NCI-H748 treated with DMSO at 0.1 percent for 48 hours (cell line): ENCODE measurements at places on chromosomes 6 and 20.
A peak's percentile ranks its signal among the peaks of the same experiment; 100 is the strongest.

GRCh38 chr20:34824806-34825529 is 483 bp downstream of the NCOA6 start:
- DNase-seq, result peak; percentile 49

DNA sequence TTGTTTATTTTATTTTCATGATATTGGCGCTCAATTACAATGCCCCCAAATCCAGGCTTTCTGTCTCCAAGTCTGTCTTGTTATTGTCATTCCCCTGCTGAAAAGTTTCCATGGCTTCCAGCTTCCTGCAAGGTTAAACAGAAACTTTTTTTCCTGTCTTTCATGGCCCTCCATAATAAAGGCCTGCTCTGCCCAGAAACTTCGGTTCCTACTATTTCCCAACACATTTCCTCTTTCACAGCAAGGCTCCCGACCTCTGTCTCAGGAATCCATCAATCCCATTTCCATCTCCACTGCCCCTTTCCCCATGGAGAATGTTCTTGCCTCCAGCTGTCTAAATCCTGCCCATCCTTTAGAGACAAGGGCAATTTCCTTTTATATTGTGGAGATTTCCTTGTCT is 365.2 kb upstream of the JARID2 start:
- no peak for DNase-seq

DNA sequence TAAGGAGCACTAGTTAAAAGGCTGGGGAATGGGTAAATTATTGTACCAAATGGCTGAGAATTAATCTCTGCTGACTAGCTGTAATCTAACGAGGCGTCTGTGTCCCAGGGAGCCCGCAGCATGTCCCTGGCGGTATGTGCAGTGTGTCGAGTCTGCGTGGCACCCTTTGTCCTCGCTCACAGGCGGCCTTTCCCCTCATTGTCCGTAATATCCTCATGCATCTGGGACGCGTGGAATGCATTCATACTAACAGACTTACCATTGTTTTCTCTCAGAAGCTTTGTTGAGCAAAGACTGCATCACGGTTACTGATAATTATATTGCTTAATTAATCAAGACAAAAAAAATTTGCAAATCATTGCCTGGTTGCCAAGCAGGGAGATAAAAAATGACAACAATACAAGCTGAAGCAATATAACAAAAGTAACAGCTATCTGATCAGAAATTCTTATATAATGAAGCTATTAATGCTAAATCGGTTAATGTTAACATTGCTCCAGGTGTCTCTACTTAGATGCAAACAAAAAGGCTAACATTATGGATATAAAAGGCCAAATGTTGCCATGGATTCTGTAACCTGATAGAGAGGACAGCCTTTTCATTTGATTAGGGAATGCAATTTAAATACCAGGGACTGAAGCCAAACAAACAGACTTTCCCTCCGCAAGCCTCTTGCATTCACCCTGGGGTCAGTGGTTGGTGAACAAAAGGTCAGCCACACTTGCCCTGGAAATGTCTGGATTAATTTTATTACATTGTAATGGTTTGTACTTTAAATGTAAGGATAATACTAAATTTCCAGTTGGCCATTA is 124.8 kb downstream of the INSM1 start:
- peak; percentile 99 for DNase-seq

- DNase-seq, result no peak
These were observed 41.9 kb upstream of the MRGBP start for GRCh38 chr20:62754122-62754990.

DNA sequence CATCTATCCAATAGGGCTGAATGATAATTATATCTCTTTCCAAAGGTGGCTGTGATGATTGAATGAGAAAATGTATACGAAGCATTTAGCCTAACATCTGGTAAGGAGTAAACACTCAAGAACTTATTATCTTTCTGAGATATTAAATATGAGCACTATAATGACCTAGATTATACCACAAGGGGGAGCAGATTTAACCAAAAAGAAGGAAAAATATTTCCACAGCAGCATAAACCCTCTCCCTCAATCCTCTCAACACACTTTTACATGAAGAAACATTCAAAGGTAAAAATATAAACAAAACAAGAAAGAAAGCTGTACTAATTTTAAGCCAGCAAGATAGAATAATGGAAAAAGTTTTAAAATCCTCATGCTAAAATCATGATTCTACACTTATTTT is 68.4 kb downstream of the SHPRH start:
- DNase-seq, result no peak

DNA sequence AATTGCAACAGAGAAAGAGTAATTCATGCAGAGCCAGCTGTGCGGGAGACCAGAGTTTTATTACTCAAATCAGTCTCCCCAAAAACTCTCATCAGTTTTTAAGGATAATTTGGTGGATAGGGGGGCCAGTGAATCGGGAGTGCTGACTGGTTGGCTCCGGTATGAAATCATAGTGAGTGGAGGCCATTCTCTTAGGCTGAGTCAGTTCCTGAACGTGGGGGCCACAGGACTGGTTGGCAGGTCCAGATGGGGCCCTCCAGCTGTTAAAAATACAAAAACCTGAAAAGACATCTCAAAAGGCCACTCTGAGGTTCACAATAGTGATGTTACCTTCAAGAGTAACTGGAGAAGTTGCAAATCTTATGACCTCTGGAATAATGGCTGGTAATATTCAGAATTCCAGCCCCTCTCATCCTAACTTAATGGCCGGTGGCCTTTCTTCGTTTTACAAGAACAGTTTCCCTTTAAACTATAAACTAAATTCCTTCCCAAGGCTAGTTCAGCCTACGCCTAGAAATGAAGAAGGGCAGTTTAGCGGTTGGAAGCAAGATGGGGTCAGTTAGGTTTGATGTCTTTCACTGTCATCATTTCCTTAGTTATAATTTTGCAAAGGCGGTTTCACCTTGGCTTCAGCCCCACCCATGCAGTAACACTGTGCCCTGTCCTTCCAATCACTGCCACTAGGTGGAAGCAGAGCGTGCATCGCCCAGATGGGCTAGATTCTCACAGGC is 6.8 kb upstream of the MICA start:
- DNase-seq, result peak; percentile 45

DNA sequence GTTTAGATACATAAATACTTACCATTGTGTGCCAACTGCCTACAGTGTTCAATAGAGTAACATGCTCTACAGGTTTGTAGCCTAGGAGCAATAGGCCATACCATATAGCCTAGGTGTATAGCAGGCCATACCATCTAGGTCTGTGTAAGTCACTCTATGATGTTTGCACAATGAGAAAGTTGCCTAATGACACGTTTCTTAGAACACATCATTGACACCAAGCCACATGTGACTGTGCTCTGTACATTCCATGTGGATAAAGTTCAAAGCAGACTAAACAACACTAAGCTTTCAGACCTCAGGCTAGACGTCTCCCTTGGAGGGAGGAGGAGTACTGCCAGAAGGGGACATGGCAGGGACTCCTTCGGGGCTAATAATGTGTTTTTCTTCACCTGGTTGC is 93.6 kb downstream of the KIF16B start:
- DNase-seq, result no peak

- no peak for DNase-seq
These were observed 12.1 kb upstream of the NTSR1 start for GRCh38 chr20:62696434-62696957.

GRCh38 chr6:42966571-42966970 is 6.0 kb downstream of the GNMT start:
- no peak for DNase-seq

DNA sequence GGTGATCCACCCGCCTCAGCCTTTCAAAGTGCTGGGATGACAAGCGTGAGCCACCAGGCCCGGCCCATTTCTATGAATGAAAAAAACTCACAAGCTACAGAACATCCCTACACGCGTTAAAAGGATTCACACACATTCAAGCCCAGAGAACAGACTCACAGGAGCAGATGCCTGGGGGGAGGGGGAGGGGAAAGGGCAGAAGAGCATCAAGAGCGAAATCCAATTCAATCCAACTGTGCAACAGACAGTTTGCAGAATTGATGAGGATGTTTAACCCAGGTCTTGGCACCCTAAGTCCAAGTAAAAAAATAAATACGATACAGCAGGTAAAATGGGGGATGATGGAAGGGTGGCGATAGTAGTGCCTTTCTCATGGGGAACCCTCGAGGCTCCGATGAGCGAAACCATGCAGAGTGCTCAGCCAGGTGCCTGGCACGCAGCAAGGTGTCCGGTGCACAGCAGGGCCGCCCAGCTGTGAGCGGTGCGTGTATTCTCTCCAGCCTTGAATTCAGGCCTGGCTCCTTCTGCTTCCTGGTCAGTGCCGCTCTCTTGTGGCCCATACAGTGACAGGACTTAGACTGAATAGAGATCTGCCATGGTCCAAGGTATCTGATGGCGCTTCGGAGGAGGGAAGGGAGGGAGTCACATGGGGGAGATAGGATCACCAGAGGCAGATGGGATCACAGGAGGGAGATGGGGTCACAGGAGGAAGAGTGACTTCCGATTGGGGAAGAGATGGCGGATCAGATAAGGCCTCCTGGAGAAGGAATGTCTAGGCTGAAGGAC is 35.4 kb upstream of the ANGPT4 start:
- DNase-seq, result no peak

DNA sequence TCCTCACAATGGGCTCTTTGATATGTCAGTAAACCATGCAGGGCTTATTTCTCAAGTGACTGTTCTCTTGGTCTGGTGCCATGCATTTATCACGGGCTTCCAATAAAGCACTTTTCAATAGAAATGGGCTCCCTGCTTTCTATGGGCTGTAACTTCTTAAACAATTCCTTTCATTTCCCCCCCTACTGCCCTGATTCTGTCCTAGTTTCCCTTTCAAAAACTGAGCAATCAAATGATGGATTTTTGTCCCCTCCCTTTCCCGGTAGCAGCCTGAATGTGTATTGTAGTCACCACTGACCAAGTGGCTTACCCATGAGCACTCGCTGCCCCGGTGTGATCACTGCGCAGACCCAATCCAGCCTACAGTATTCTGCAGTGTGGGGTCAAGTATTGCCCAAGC is 13.9 kb downstream of the RPS10 start:
- DNase-seq, result no peak

GRCh38 chr6:39137245-39137644 is 22.3 kb upstream of the SAYSD1 start:
- DNase-seq, result no peak

- DNase-seq, result no peak
These were observed 32.9 kb downstream of the ASXL1 start for GRCh38 chr20:32391003-32391402.

GRCh38 chr6:22613695-22614094 is 44.3 kb downstream of the HDGFL1 start:
- DNase-seq, result no peak

DNA sequence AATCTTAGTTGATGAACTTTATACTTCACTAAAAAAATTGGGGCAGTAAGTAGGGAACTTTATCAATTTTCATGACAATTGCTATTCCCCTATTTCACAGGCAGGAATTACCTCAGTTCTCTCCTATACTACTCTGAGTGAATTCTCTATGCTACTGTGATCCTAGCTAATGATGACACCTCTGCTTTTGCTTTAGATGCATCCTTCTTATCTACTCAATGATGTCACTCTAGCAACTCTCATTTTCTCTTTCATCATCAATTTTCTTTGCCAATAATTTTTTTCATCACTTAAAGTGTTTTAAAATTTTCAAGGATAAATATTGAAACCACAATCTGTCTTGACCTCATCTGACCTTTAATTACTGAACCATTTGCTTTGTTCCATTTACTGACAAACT is 8.1 kb downstream of the DEFB114 start:
- no peak for DNase-seq

DNA sequence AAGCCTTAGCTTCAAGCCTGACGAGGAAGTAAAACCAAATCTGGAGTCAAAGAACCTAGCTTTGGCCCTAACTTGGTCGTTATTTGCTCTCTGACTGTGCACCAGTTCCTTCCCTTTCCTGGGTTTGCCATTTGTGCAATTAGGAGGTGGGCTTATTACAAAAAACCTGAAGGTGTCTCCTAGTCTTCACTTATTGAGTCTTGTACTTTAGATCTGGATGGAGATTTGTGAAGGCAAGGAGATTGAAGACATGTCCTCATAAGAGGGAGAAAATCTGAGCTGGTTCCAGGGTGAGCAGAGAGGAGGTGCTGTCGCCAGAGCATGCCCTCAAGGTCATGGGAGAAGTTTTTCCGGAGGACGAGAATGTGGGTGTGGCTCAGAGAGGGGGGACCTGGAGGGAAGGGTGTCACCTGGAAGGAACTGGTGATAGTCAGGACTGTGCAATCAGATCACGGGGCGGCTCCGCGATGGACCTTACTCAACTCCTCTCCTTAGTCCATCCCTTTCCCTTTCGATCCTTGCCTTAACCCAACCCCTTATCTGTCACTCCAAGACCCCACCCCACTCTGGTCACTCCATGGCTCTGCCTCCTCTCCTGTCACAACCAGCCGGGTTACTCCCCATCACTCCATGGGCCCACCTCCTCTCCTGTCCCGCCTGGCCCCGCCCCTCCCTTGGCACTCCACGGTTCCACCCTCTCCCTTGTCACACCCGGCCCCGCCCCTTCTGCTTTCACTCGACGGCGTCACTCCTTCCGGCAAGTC is 588 bp upstream of the ACSS2 start:
- peak; percentile 96 for DNase-seq

- no peak for DNase-seq
These were observed 49.0 kb downstream of the TMEM170B start for GRCh38 chr6:11586536-11586935.

- peak; percentile 15 for DNase-seq
These were observed 29.4 kb downstream of the GLO1 start for GRCh38 chr6:38673397-38674165.

DNA sequence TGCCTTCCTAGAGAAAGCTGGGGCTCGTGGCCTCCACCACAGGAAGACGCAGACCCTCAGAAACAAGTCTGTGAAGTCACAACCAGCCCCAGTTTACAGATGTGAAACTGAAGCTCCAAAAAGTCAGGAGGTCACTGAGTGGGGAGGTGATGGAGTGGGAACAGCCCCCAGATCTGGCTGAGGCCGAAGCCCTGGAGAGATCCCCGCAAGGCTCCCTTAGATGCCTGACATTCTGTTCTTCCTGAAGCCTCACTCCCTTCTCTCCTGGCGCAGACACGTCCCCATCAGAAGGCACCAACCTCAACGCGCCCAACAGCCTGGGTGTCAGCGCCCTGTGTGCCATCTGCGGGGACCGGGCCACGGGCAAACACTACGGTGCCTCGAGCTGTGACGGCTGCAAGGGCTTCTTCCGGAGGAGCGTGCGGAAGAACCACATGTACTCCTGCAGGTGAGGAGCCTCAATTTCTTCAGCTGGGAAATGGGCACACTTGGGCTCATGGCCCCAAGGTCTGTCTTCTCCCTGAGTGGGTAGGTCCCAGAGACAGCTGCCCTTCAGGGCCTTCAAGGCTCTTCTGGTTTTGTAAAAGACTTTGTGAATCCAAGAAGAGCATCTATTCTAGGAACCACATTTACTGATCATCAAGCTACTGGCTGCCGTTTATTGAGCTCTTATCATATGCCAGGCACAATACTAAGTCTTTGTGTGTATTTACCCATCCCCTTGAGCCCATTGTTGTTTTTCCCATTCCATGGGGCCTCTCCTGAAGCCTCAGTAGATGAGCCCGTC is 50.5 kb downstream of the HNF4A start:
- DNase-seq, result no peak

GRCh38 chr6:19999319-20000191 is 162.4 kb downstream of the ID4 start:
- peak; percentile 85 for DNase-seq

GRCh38 chr6:120147071-120147871 is 797.7 kb upstream of the MAN1A1 start:
- DNase-seq, result no peak
